ENCODE measurements at places on chromosomes 6 and 20. TPM values are rescaled to one million over a fixed set of nuclear protein-coding genes. Genes with fewer than 3 reads are reported as not detected.

PCSK2 gene
- total RNA-seq, result 0.19 TPM

DEFB119 gene
- not detected for total RNA-seq

ZNF165 gene
- total RNA-seq, result not detected

MSH5 gene
- total RNA-seq, result 7.5 TPM
